Fibroblast of skin of scalp (primary cell): ENCODE measurements at places on chromosomes 4 and X.
A peak's percentile ranks its signal among the peaks of the same experiment; 100 is the strongest.

DNA sequence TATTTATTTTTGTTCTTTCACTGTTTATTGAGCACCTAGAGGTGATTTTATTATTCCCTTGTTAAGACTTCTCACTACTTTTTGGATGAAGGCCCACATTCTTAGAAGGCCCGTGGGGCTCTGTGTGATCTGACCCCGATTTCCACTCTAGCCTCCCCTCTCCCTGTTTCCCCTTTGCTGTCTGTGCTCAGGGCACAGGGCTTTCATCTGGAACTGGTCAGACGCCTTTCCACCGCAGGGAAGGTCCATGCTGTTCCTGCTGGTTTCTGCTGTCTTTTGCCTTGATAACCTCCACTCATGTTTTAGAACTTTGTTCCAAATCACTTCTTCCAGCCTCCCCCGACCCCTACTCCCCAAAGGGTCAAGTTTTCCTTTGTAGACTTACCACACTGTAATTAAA, 31.3 kb upstream of the ANAPC4 start:
- peak; percentile 4 for DNase-seq

DNA sequence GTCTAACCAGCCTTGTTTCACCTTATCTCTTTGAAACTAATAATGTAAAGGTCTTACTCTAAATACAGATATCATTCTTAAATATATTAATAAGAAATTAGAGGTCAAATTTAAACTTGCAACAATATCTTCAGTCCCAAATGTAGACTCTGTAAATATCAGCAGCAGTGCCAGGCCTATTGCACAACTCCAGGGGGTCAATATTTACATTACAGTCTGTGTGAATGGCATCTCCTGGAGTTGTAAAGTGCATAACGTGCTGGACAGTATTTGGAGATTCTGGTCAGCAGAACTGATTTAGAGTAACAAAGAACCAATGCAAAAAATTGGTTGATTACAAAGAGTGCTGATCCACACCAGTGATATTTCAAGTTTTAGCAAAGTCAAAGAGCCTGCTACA, 1225.9 kb downstream of the PCDH19 start:
- DNase-seq: no peak

DNA sequence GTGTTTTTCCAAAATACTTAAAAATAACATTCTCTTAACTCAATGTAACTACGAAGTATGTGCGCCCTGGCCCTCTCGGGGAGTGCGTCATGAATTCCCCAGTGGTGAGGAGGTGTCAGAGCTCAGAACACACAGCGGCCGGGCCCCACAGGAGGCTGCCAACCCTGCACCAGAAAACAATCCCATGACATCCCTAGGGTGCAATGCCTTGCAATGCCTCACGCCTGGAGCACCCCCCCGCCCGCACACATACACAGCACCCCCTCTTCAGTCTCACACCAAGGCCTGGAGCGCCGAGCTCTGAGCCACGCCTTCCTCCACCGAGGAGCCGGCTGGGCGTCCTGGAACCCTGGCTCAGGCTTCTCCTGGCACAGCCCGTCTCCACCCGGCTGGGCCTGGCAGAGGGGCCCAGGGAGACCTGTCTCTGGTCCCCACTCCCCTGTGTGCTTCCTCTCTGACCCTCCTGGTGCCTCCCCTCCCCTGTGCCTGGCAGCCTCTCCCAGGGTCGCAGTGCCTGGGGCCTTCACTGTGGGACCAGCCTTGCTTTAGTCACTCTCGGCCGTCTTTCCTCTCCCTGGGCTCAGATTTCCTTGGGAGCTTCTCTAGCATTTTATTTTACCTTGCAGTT, 108.2 kb upstream of the ADRA2C start:
- peak; percentile 89 for DNase-seq

DNA sequence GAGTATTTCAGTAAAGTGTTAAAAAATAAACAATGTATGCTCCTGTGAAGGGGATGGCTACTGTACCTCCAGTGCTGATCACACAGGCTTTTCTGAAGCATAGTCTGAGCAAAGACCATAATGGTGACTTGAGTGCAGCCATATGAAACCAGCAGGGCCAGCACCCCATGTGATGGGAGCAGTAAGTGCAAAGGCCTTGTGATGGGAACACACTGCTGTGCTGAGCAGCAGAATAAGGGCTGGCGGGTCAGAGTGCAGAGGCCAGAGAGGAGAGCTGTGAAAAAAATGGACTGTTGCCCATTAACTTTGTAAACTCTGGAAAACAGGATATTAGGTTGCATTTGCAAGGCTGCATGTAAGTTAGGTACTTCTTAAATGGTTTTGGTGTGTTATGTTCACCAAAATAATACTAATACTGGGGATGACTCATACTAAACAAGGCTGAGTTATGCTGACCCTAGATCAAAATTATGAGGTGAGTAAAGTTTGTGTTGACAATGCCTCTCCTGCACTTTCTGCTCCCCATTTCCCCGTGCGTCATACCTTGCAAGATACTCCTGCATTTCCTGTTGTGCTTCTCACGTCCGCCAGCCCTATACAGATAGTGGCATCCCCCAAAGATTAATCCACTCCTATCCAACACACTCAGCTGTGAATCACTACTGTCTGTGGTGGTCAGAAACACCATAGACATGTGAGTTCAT, 67.0 kb upstream of the FAM9A start:
- DNase-seq: no peak

- no peak for DNase-seq
These were observed 37.6 kb downstream of the HTRA3 start for GRCh38 chr4:8307121-8307520.

- DNase-seq: no peak
These were observed 56.4 kb downstream of the EGF start for GRCh38 chr4:109969087-109969486.
